Activated CD8-positive, alpha-beta memory T cell treated with anti-CD3 and anti-CD28 coated beads, Interleukin-2, amount 50 U/mL, for 4 hours (primary cell): ENCODE measurements at places on chromosomes 1 and 21.

DNA sequence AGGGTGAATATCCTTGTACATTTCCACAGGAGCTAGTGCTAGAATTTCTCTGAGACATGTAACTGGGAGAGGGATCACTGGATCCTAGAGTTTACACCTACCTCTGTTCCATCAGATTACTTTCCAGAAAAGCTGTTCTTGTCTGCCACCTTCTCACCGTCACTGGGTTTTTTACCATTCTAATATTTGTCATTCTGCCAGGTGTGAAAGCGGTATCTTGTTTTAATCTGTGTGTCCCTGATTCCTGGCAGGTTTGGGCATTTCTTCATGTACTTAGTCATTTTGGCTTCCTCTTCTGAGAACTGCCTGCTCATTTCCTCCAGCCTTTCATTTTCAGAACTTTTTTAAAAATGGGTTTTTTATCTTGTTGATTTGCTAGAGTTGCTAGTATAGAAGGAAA, 5.1 kb downstream of the PMF1 start:
- DNase-seq, result no peak

DNA sequence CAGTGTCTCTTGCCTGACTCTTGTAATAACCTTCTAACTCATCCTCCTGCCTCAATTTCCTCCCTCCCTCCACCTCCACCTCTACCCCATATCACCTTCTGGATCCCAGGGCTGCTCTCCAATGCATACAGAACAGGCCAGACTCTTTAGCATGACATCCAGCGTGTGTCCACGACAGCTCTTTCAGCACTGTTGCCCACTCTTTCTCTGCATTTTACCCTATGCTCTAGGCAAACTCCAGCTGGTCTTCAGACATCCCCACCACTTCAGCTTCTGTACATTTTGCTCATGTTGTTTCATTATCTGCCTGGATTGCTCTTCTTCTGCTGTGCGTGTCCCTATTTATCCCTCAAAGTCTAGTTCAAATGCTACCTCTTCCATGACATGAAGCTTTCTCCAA, 4.8 kb downstream of the INKA2 start:
- DNase-seq, result no peak

- no peak for DNase-seq
These were observed 21.6 kb downstream of the TCEA3 start for GRCh38 chr1:23403038-23403336.

DNA sequence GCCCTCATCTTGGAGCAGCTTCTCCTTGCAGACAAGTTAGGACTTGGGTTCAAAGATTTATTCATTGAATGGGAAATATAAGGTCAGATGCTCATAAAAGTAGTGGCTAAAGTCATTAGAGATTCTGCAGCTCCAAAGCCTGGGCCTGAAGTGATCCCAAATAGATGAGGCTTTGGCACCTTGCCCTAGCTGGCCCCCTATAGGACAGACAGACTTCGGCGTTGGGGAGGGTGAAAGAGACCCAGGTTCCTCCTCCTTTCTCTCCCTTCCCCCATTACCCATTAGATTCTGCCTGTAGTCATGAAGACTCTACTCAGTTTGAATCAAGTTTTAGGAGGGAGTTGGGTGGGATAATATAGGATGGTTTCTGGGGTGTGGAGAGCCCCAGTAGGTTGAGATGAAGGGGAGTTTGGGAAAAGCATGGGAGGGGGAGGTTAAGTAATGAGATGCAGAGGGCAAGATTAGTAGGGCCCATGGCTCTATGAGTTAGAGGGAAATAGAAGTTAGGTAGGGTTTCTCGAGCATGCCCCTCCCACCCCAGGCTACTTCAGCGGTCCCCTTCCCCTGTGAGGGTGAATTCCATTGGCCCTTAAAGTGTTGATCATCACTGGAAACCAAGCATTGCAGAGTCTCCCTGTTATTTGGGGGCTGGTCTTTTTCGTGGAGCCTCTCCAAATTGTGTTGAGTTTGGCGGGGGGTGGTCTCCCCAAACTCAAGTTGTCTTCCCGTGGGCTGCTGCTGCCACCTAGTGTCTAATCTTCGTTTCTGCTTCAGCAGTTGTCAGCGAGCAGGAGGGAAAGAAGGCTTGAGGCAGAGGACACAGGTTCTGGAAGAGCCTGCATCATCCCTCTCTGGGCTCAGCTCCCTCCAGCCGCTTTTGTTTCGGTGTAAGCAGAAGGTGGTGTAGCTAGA, 2.1 kb upstream of the AHDC1 start:
- peak; percentile 65 for DNase-seq

GRCh38 chr1:12598974-12599373, 19.0 kb downstream of the DHRS3 start:
- no peak for DNase-seq

DNA sequence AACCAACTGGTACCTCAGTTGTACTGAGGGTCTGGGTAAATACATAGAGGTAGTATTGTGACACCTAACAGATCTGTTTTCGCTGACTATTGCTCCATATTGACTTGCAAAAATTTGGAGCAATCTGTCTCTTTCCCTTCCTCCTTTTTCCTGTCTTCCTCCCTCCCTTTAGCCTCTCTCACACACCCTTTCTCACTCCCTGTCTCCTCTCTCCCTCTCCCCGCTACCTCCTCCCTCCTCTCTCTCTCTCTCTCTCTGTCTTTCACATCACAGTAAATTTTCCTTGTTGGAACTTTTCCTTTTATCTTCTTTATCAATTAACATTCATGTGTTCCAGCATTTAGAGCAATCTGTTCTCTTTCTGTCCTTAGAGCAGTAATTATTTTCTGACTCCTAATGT, 278.2 kb downstream of the NTNG1 start:
- DNase-seq, result no peak

DNA sequence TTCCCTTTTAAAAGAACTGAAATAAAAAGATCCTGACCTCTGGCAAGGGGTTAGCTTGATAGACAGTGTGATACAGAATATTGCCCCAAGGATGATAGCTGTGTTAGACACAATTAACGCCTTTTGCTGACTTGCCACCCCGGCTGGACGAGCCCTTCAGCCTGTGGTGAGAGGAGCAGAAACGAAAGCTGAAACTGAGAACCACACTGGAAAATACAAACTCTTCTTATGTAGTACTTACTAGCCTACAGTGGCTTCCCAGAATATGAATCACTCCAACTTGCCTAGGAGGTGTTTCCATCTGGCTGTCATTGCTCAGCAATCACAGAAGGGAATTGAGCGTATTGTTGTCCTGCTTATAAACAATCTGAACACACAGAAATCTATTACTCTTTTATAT, 22.9 kb downstream of the SAMSN1 start:
- peak; percentile 28 for DNase-seq

GRCh38 chr1:169648187-169648586, 18.3 kb upstream of the SELP start:
- DNase-seq, result no peak

DNA sequence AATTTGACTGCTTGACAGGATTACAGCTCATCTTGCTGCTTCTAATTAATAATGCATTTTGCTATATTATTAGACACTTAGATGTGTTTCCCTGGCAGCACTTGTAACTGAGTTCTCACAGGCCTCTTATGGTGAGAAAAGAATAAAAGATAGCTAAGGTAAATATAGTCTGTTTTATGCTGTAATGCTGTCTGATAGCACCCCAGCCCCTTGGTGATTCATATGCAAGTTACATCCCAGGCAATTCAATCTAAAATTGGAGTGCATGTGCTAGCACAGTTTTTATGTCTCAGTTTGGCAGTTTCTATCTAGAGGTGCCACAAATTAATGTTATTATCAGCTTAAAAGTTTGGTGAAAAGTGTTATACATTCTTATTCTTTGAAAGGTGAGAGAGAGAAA, 42.2 kb downstream of the RGS13 start:
- no peak for DNase-seq

- DNase-seq, result peak; percentile 6
These were observed 25.1 kb downstream of the COL6A2 start for GRCh38 chr21:46122758-46123683.

- no peak for DNase-seq
These were observed 18.6 kb upstream of the BCL10 start for GRCh38 chr1:85295006-85295431.

DNA sequence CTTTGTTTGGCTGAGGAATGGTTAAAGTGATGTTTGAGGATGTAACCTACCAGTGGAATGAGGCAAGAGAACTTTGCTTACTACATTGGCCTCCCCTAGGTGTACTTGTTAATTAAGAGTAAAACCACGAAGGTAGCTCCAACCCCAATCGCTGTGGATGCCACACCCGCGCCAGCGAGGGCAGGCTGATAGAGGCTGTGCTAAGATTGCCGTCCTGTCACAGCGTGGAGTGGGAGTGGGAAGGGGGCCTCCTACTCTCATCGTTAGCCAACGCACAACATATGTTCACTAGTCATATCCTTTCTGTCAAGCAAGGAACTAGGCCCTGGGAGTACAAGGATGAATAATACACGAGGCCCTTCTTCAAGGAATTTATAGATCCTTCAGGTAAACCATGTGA, 99.6 kb downstream of the RUNX1 start:
- no peak for DNase-seq

DNA sequence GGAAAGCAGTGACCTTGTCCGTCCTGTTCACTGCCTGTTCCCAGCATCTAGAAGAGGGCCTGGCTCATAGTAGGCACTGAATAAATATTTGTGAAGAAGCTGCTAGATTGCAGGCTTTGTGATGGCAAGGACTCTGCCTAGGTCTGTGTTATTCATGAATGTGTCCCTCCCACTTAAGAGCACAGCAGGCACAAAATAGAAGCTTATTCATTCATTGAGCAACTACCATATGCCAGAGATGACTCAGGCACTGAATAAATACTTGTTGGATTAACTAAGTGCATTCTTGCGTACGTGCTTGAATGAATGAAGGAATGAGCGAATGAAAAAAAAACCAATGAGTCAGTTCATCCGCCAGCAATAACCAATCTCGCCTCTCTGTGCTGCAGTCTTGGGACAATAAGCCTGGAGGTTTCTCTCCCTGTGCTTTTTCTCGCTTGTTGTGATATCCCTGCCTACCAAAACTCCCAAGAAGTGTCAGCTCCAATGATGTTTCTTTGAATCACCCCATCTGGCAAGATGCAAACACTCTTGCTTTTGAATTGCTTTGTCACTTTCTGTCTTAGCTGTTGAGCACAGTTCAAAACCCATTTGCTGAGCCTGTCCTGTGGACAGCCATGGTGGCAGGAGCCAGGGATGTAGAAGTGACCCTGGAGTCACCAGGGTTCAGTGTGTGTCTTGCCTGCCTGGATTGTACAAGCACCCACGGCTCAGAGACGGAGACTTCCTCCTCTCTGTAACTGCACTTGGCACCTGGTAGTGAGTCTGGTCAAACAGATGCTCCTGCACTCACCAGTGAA, 143.9 kb downstream of the KAZN start:
- no peak for DNase-seq

DNA sequence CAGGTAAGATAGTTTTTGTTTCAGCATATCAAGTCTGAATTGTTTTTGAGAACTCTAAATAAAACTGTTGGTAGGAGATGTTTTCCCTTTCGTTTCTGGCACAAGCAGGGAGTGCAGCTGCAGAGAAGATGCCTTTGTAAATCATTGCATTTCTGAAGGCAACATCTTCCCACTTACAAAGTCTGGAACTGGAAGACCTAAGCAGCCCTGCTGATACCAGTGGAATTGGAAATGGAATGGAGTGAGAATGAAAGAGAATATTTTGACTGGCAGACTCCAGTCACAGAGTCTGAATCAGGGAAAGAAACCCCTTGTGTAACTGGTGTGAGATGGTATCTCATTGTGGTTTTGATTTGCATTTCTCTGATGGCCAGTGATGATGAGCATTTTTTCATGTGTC, 815.6 kb downstream of the LTN1 start:
- DNase-seq, result no peak

DNA sequence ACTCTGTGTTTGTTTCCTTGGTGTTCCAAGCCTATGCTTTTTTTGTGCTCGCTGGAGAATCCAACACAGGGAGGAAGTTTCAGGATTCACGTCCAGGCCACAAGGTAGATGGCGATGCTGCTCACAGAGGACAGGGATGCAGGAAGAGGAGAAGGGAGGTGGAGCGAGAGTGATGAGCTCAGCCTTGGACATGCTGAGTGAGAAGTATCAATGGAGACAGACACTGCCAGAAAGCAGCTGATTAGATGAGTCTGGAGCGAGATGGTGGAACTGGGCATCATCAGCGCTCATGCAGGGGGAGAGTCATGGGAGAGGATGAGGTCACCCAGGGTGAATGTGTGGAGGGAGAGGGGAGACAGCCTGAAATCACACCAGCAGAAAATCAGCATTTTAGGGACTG, 110.0 kb downstream of the GLUL start:
- no peak for DNase-seq

GRCh38 chr1:82927753-82928152, 1071.2 kb downstream of the TTLL7 start:
- no peak for DNase-seq

DNA sequence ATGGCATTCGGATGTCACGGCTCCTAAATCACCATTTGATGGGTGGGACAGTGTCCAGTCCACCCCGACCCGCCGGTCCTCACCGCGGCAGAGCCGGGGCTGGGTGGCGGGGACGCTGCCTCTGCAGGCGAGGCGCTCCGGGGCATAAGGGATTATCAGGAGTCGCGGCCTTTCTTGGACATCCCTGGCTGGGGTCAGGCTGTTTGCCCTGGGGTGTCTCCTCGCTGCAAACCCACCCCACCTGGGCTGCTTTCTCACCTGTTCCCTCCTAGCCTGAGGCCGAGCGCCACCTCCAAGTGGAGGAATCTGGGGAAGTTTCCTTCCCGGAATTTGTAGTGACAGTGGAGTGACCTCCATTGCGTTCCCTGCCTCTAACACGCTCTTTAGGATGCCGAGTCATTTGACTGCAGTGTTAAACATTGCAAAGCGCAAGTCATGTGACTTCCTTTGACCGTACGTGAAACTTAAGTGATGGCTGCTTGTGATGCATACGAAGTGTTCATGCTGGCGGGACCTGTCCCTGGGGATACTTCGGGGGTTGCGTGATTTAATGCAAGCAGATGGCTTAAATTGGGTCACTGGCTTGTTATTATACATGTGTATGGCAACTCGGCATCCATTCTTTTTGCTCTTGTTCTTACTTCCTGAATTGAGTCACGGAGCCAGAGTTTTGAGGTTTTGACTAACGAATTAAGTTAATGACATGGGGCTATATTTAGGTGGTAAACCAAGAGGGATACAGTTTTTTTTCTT, 536 bp downstream of the LGALS8 start:
- DNase-seq, result peak; percentile 41

GRCh38 chr1:82319546-82319945, 518.8 kb downstream of the ADGRL2 start:
- DNase-seq, result no peak

DNA sequence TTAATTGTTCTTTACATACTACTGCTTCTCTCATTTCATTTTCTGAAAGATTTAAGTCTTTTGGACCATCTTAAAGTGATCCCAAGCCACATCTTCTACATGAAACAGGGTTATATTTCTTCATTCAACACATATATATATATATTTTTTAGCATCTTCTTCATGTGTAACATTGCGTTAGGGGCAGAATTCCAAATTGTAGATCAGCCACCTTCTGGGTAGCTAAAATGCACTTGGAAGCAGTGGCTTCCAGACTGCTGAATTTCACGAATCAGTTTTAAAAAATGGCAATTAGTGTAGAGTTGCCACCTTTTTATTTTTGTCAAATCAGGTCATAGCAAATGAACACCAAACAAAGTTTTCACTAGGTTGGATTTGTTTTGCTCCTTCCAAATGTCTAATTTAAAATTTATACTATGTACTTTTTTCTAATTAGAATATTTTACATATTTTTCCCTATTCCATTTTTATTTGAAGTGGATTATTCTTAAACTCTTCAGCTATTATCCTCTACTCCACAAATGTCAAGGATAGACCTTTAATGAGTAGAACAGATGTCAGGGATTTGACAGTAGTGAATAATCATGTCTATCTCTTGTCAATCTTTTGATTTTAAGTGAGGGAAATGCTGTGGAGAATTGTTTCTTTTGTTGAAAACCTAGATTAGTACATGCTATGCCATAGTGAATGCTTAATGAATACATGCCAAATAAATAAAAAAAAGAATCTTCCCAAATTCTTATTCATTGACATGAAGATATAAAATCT, 55.8 kb downstream of the DNM3 start:
- DNase-seq, result no peak
